Activated T-helper 1 cell treated with Interleukin-2 at 50 U/mL for 16 hours (primary cell): ENCODE measurements at places on chromosomes 3 and 15.

GRCh38 chr15:100841426-100841825, 38.2 kb upstream of the ALDH1A3 start:
- no peak for DNase-seq

DNA sequence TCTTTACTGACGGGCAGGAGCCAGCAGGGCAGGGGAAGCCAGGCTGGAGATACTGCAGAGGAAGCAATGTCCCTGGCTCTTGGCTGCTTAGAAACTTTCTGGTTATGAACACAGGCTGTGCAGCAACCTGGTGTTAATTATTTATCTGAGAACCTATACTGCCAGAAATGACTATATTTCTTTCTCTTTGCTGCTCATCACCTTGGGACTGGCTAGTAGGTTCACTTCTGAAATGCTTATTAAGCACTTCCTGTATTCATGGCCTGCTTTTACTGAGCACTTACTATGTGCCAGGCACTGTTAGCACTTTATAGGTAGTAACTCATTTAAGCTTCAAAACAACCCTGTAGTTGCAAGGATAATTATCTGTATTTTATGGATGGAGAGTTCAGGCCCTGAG, 57.6 kb downstream of the RAB11A start:
- DNase-seq = no peak

GRCh38 chr3:184399410-184399809, 19.6 kb downstream of the CHRD start:
- DNase-seq = no peak

GRCh38 chr3:186526256-186526606, 17.9 kb downstream of the CRYGS start:
- DNase-seq = no peak

- no peak for DNase-seq
Observed at GRCh38 chr3:176741664-176742047, 455.6 kb downstream of the TBL1XR1 start.

- DNase-seq = no peak
Observed at GRCh38 chr15:101009176-101009575, 90.0 kb downstream of the LRRK1 start.

- no peak for DNase-seq
Observed at GRCh38 chr3:36893137-36893557, 51.7 kb downstream of the TRANK1 start.

- DNase-seq = no peak
Observed at GRCh38 chr15:73856458-73857192, 16.7 kb upstream of the TBC1D21 start.

- DNase-seq = no peak
Observed at GRCh38 chr3:112582244-112582874, 20.5 kb downstream of the SLC35A5 start.

DNA sequence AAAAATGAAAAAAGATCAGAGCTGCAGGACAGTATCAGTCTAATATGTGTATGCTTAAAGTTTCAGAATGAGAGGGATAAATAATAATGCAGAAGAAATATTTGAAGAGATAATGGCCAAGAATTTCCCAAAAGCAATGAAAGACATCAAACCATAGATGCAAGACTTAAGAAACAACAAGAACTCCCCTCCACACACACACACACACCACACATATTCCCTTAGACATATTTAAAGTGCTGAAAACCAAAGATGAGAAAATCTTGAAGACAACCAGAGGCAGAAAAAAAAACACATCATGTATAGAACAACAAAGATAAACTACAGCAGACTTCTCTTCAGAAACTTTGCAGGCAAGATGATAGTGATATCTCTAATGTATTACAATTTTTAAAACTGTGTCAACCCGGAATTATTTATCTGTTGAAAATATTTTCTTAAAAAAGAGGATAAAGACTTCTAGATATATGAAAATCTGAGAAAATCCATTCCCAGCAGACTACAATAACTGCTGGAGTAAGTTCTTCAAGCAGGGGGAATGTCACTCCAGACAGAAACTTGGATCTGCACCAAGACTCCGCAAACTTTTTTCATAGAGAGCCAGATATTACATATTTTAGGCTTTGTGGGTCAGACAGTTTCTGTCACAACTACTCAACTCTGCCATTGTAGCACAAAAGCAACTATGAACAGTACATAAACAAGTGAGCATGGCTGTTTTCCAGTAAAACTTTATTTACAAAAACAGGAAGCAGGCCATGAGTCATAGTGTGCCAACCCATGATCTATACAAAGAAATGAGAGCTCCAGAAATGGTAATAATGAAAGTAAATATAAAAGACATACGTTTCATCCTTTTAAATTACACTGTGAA, 223.4 kb upstream of the CGNL1 start:
- no peak for DNase-seq

- DNase-seq = no peak
Observed at GRCh38 chr3:110859993-110860392, 211.6 kb upstream of the NECTIN3 start.

- DNase-seq = no peak
Observed at GRCh38 chr3:150736903-150737832, 25.8 kb downstream of the SIAH2 start.

DNA sequence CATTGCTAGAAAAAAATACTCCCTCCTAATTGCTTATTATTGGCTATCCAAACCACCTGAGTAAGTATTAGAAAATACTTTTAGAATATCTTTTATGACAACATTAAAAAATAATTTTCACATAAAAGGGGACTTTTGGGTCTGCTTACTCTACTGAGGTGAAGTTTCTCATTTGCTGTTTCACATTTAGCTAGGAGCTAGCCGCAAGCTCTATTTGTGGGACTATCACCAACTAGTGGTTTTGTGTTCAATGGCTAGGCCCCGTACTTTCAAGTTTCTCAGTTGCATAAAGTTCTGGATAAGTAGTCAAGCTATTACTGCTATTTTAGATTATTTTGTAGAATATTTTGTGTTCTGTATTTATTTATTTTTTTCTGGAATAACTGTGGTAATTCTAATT, 244.2 kb upstream of the SLITRK3 start:
- no peak for DNase-seq

GRCh38 chr3:186746008-186746407, 28.8 kb downstream of the KNG1 start:
- DNase-seq = no peak

- no peak for DNase-seq
Observed at GRCh38 chr15:33742306-33742705, 226.0 kb upstream of the CHRM5 start.

- no peak for DNase-seq
Observed at GRCh38 chr15:52294881-52295420, 653 bp downstream of the MYO5C start.

DNA sequence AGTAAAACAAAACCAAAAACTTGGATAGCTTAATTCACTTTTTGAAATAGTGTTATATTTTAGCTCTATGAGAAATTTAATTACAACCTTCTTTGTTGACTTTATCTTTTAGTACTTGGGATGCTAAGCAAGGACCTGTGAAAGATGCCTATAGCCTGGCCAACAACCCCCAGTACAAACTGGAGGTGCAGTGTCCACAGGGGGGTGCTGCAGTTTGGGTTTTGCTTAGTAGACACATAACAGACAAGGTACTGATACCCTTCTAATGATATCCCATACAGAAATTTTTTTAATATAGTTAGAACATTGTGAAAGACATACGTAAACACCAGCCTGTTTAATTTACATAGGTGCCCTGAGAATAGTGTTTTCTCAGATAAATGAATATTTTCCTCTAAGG, 35.3 kb downstream of the CAPN7 start:
- peak; percentile 13 for DNase-seq

- peak; percentile 65 for DNase-seq
Observed at GRCh38 chr3:196179380-196180308, 31.6 kb downstream of the ZDHHC19 start.

DNA sequence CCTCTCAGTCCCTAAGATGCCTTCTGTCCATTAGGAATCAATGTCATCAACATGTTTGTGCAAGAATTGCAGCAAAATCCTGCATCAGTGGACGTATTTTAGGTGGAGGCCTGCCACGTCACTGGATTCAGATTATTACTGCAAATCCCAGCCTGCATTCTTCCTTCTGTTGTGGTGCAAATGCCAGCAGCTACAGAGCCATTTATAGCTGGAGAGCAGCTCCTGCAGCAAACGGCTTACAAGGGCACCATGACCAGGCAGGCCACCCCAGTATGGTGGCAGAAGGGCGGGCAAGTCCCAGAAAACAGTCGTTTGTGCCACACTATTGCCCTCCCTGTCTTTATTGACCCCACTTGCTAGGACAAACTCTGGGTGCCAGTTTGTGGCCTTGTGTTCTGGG, 74.7 kb downstream of the SNRK start:
- no peak for DNase-seq

- no peak for DNase-seq
Observed at GRCh38 chr3:177294221-177294620, 96.9 kb upstream of the TBL1XR1 start.

DNA sequence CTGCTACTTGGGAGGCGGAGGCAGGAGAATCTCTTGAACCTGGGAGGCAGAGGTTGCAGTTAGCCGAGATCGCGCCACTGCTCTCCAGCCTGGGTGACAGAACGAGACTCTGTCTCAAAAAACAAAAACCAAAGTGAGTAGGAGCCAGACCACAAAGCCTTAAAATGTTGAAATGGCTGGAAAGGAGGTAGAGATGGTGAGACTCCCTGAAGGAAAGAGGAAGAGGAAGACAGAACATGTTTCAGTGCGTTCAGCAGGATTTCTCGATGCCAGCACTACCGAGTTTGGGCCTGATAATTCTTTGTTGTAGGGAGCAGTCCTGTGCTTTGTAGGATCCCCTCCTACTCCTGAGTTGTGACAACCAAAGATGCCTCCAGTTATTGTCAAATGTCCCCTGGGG, 189.9 kb downstream of the AKAP13 start:
- no peak for DNase-seq

- no peak for DNase-seq
Observed at GRCh38 chr3:169454823-169455222, 208.7 kb downstream of the MECOM start.

DNA sequence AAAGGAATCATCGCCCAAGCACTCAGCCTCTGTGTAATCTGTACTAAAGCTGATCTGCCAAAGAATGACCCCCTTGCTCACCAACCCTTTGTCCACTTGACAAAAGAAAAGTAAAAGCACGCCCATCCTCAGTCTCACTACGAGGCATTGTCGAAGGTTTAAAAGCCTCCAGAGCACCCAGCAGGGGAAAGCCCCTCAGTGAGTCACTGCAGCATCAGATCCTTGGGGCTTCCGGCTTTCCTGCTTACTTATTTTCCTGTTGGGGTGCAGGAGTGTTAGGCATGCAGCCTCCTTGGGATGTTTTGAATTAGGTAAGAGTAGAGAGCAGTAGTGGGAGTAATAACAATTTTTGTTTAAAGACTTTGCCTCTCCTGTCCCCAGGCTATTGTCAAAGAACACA, 216.1 kb downstream of the MTHFS start:
- no peak for DNase-seq

- DNase-seq = no peak
Observed at GRCh38 chr3:188559072-188559429, 405.1 kb downstream of the LPP start.

DNA sequence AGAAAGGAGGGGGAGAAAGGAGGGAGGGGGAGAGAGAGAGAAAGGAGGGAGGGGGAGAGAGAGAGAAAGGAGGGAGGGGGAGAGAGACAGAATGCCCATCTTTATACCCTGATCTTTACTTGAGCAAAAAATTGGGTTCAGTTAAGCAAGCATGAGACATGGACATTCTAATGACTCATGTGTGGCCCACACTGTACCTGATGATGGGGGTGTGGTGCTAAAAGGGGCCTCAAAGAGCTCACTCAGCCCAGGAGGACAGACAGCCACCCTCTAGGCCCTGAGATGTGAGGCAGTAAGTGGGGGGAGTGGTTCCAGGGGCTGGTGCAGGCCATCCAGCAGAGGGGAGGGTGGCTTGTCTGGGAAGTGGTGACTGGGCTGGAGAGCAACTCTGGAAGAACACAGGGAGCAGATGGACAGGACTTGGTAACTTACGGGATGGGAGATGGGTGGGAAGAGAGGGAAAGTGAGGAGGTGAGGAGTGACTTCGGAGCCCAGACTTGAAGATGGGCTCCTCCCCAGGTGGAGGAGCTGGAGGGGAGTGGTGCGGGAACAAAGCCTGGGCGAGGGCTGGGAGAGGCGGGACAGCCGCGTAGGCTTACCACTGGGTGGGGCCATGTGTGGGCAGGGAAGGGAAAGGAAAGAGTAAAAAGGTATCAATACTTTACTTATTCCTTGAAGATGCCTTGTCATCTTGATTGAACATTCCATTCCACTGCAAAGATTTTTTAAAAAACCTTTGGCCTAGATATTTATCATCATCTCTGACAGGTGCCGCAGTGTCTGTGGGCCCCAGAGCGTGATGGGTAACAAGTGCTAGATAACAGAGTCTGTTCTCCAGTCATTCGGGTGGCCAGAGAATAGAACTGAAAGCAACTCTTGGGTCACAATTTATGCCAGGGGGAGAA, 32.3 kb downstream of the TSPAN3 start:
- no peak for DNase-seq

DNA sequence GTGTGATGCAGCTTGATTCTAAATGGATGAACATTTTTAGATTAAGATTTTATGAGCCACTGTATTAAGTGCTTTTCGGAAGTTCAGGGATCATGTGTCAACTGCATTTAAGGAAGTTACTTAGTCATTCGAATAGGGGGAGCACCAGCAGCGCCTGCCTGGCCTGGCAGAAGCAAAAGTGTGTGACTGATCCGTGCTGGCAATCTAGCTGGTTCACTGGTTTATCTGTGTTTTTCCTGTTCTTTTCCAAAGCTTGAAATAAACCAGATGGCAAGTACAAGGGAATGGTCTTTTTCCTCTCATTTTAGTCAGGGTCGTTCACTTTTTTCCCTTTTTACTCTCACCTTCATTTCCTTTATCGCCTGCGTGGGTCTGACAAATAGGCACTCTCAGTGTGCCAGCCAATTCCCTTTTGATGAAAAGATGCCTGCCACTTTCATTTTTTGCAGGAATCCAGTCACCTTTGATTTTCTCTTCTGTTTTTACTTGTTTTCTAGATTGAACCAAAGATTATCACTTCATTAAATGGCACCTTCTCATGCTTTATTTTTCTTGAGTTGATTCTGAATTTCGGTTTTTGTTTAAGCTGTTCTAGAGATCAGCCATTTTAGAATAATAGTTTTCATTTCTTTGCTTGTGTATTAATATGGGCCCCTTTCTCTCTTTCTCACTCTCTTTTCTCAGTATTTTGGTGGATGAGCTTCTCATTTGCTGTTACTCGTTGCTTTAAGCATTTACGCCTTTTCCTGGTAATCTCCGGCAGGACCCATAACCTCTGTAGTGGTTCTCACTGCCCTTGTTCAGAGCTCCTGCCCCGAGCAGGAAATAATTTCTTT, 2.8 kb downstream of the ABHD2 start:
- peak; percentile 29 for DNase-seq
